ENCODE measurements at places on chromosomes 16 and 17. TPM values are rescaled to one million over a fixed set of nuclear protein-coding genes. Genes with fewer than 3 reads are reported as not detected.

- no peak overlapping the region for H3K27ac ChIP-seq
- no peak for DNase-seq
- no peaks in the 10 kb centered on the region for H3K4me1 ChIP-seq
- H3K4me3 ChIP-seq, result no peak overlapping the region
- peaks cover 1% of the 10 kb centered on the region for H3K36me3 ChIP-seq
- H3K27me3 ChIP-seq, result no peaks in the 10 kb centered on the region
Observed at GRCh38 chr17:841313-841712, 59.2 kb downstream of the MRM3 start.

GRCh38 chr16:55372792-55373488 is 48.9 kb downstream of the IRX6 start:
- H3K4me1 ChIP-seq, result no peaks in the 10 kb centered on the region
- peaks cover 35% of the 10 kb centered on the region for H3K27me3 ChIP-seq
- no peaks in the 10 kb centered on the region for H3K36me3 ChIP-seq

DNA sequence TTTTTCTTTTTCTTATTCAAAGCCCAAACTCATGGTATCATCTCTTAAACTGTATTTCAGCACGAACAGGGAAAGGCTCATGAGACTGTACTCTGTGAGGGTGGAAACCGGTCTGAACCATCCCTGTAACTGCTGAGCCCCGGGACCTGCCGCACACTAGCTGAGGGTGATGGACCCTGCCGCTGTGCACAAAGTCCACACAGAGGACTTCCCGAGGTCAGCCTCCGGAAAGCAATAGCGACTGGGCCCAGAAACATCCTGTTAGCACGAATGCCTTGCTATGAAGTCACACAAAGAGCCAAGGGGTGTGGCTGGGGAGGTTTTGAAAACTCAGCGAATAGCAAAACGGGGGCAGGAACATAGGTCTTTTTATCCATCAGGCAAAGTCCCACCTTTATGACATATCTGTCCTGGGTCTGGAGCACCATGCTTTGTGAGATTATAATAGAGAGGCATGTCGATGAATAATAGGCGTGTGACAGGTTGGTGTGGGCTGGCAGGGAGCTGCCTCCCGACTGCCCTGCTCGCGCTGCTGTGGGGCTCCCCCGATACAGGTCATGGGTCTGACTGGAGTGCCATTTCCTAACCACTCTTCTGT is 33.4 kb downstream of the CDK5R1 start:
- H3K4me3 ChIP-seq, result no peak overlapping the region
- H3K27me3 ChIP-seq, result no peaks in the 10 kb centered on the region
- H3K27ac ChIP-seq, result no peak overlapping the region
- peak; percentile 49 for DNase-seq

DNA sequence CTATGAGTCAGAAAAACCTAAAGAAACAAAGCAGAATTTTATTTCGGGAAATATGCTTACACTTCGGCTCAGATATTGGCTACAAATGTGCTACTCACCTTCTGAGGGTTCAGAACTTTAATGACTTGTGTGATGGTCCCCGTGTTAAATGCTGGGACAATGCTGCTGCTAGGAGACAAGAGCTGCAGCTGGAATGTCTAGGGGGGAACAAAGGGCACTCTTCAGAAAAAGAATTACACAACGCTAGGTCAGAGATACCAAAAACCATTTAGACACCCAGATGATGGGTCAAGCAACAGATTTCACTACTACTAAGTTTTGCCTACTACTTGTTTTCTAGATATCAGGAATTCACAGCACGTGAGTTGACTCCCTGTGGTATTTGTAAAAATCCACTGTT is 10.0 kb upstream of the PHLPP2 start:
- no peak for DNase-seq
- H3K27me3 ChIP-seq, result no peaks in the 10 kb centered on the region
- no peaks in the 10 kb centered on the region for H3K4me1 ChIP-seq
- H3K36me3 ChIP-seq, result peaks cover 40% of the 10 kb centered on the region
- H3K27ac ChIP-seq, result no peak overlapping the region

SGCA gene
- 19.4 TPM for polyA plus RNA-seq
